Astrocyte (in vitro differentiated cells and primary cell): ENCODE measurements at places on chromosomes 2 and 18. TPM values are rescaled to one million over a fixed set of nuclear protein-coding genes. Genes with fewer than 3 reads are reported as not detected.

Gene IL1R1
- 6.9 and 7.5 TPM in 2 replicates for total RNA-seq

GRCh38 chr2:168732100-168732499, 70.3 kb upstream of the NOSTRIN start:
- H3K4me3 ChIP-seq: no peak overlapping the region
- no peak for DNase-seq
- H3K4me1 ChIP-seq: peaks cover 12% of the 10 kb centered on the region

GRCh38 chr2:33307659-33308270, 168.7 kb upstream of the RASGRP3 start:
- H3K27ac ChIP-seq: no peak overlapping the region
- no peaks in the 10 kb centered on the region for H3K27me3 ChIP-seq
- peaks cover 18% of the 10 kb centered on the region for H3K36me3 ChIP-seq
- no peak for DNase-seq

DNA sequence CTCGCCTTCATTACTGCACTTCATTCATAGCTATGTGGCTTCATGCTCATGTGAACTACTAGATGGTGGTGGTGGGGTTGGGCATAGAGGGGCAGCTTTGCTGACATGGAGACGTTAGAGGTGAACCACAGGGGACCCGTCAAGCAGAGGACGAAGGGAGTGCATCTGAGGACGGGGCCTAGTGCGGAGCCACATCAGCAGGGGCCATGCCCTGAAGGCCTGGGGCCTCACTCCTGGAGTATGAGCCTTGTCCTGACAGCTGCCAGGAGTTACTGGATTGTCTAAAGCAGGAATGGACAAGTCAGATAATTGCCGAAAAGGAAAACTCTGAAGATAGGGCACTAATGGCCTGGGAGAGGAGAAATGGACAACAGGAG, 36.4 kb downstream of the KCNF1 start:
- H3K27ac ChIP-seq: no peak overlapping the region
- peaks cover 11% of the 10 kb centered on the region for H3K4me1 ChIP-seq
- H3K4me3 ChIP-seq: no peak overlapping the region
- no peaks in the 10 kb centered on the region for H3K36me3 ChIP-seq

GRCh38 chr2:134706587-134707329, 12.0 kb downstream of the TMEM163 start:
- H3K4me1 ChIP-seq: peaks cover 12% of the 10 kb centered on the region
- no peak overlapping the region for H3K27ac ChIP-seq
- no peaks in the 10 kb centered on the region for H3K36me3 ChIP-seq
- no peak overlapping the region for H3K4me3 ChIP-seq

DNA sequence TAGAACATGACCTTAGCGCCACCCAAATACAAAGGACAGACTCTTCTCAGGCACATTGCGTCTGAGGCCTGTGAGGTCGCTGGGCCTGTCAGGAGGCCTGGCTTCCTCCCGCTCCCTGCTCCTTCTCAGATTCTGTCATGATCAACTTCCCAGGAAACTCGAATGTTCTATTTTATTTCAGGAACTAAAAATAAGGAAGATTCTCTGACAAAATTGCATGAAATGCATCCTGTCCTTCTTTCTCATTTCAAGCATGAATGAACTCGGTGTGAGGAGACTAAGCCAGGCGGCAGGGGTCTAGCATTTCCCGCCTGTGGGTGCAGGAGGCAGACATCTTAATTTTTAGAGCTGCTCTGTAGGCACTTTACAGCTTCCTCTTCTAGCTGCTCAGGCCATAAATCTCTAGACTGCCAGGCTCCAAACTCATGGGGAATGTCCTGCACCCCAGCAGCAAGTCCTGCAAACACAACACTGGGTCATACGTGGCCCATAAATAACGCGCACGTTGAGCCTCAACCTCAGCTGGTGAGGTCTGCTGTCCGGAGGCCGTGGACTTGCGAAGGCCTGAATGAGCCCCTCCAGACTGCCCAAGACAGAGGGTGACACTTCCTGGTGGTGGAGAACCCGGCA, 109.7 kb upstream of the ZNF236 start:
- no peaks in the 10 kb centered on the region for H3K27me3 ChIP-seq
- DNase-seq: no peak
- H3K4me1 ChIP-seq: no peaks in the 10 kb centered on the region
- no peak overlapping the region for H3K4me3 ChIP-seq

DNA sequence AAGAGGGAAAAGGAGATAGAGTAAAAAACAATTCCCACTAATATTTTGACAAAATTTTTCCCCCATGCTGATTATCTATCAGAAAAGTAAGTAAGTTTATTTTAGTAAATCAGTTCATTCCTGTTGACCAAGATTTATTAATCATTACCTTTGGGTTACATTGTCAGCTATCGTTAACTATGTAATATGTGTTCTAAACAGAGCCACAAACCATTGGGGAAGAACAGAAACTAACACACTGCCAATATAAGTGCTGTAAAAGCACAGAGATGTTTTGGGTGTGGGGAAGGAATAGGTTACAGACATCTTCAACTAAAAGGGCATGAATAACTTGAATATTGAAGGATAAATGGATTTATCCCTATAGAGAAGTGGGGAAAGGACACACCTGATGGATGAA, 42.5 kb upstream of the ACADL start:
- H3K36me3 ChIP-seq: no peaks in the 10 kb centered on the region
- H3K27ac ChIP-seq: no peak overlapping the region
- H3K4me1 ChIP-seq: no peaks in the 10 kb centered on the region
- no peak for DNase-seq
- no peak overlapping the region for H3K4me3 ChIP-seq
- H3K27me3 ChIP-seq: no peaks in the 10 kb centered on the region

Gene NRP2
- 68.5 and 76.7 TPM in 2 replicates for total RNA-seq

Gene OR6B2
- not detected in 2 replicates for total RNA-seq

GRCh38 chr2:60961457-60961856, 56.1 kb upstream of the PEX13 start:
- H3K4me1 ChIP-seq: peaks cover 8% of the 10 kb centered on the region
- H3K36me3 ChIP-seq: no peaks in the 10 kb centered on the region
- DNase-seq: peak; percentile 26
- no peak overlapping the region for H3K27ac ChIP-seq
- H3K4me3 ChIP-seq: no peak overlapping the region

- H3K4me3 ChIP-seq: no peak overlapping the region
- peak; percentile 89 for DNase-seq
- no peaks in the 10 kb centered on the region for H3K4me1 ChIP-seq
- H3K36me3 ChIP-seq: no peaks in the 10 kb centered on the region
- H3K27me3 ChIP-seq: no peaks in the 10 kb centered on the region
- H3K27ac ChIP-seq: peak overlapping the region; percentile 30
These were observed 29.6 kb downstream of the ARL4C start for GRCh38 chr2:234467289-234467688.

Gene MROH2A
- total RNA-seq: not detected in 2 replicates

Gene STEAP3
- total RNA-seq: 38.8 and 43.1 TPM in 2 replicates

Gene ADAM23
- total RNA-seq: 11.0 and 13.9 TPM in 2 replicates

DNA sequence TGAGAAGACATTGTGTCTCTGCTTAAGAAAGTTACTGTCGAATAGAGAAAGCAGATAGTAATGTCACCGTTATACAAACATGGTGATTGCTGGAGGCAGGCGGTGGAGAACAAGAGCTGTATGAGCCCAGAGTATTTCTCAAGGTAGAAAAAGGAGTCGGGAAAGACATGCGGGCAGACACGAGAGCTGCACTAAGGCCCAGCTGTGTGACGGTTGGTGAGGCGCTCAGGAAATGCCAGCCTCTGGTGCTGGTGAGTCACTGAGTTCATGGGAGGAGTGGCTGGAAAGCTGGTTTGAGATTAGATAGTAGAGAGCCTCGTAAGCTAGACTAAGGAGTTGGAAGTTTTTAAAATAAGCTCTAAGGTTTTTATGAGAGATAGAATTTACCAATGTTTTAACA, 390.9 kb upstream of the TRIB2 start:
- no peaks in the 10 kb centered on the region for H3K27me3 ChIP-seq
- DNase-seq: peak; percentile 76
- H3K4me1 ChIP-seq: peaks cover 23% of the 10 kb centered on the region
- H3K36me3 ChIP-seq: no peaks in the 10 kb centered on the region
- no peak overlapping the region for H3K27ac ChIP-seq

Gene POTEC
- total RNA-seq: not detected in 2 replicates

GRCh38 chr2:215431290-215431689, 4.6 kb downstream of the FN1 start:
- H3K4me1 ChIP-seq: peaks cover 18% of the 10 kb centered on the region

Gene TEX44
- total RNA-seq: not detected in 2 replicates

DNA sequence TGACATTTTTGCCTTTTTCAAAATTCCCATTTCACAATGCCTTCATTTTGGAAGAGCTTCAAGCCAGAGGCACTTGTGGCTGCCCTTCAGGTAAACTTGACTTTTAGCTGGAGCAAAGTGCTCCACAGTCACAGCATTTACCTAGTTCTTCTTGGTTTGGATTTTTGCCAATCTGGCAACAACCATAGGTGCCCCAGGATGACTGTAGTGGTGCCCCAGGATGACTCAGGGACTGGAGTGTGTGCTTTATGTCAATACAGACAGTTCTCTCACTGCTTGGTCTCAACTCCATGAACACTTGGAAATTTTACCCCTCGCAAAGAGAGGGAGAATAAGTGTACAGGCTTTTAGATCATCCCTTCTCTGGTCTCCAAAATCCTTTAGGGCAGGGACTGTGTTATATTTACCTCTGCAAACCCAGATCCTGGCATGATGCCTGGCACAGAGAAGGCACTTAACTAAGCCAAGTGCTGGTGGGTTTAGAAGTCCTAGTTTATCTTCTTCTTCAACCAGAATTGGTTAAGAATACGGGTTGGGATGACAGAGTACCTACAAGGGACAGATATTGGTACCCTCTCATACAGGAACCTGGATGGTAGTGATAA, 15.3 kb upstream of the PTPN4 start:
- H3K4me3 ChIP-seq: no peak overlapping the region
- no peaks in the 10 kb centered on the region for H3K36me3 ChIP-seq
- peaks cover 17% of the 10 kb centered on the region for H3K4me1 ChIP-seq
- peaks cover 3% of the 10 kb centered on the region for H3K27me3 ChIP-seq
- H3K27ac ChIP-seq: no peak overlapping the region

Gene NDC80
- total RNA-seq: 1.9 and 3.5 TPM in 2 replicates

GRCh38 chr2:114122930-114123329, 233.0 kb downstream of the ACTR3 start:
- no peaks in the 10 kb centered on the region for H3K36me3 ChIP-seq
- no peaks in the 10 kb centered on the region for H3K27me3 ChIP-seq
- DNase-seq: no peak
- no peak overlapping the region for H3K4me3 ChIP-seq
- no peak overlapping the region for H3K27ac ChIP-seq

- DNase-seq: no peak
- no peaks in the 10 kb centered on the region for H3K27me3 ChIP-seq
- H3K36me3 ChIP-seq: no peaks in the 10 kb centered on the region
- no peaks in the 10 kb centered on the region for H3K4me1 ChIP-seq
- H3K27ac ChIP-seq: no peak overlapping the region
These were observed 64.3 kb downstream of the ARHGEF4 start for GRCh38 chr2:130901061-130901460.

GRCh38 chr2:134783912-134784311, 54.5 kb upstream of the ACMSD start:
- H3K36me3 ChIP-seq: no peaks in the 10 kb centered on the region
- no peaks in the 10 kb centered on the region for H3K4me1 ChIP-seq
- H3K27me3 ChIP-seq: no peaks in the 10 kb centered on the region
- H3K4me3 ChIP-seq: no peak overlapping the region
- DNase-seq: no peak

- H3K4me1 ChIP-seq: peaks cover 32% of the 10 kb centered on the region
- H3K4me3 ChIP-seq: no peak overlapping the region
- no peak for DNase-seq
These were observed 22.4 kb downstream of the ZNF532 start for GRCh38 chr18:58886864-58887612.

DNA sequence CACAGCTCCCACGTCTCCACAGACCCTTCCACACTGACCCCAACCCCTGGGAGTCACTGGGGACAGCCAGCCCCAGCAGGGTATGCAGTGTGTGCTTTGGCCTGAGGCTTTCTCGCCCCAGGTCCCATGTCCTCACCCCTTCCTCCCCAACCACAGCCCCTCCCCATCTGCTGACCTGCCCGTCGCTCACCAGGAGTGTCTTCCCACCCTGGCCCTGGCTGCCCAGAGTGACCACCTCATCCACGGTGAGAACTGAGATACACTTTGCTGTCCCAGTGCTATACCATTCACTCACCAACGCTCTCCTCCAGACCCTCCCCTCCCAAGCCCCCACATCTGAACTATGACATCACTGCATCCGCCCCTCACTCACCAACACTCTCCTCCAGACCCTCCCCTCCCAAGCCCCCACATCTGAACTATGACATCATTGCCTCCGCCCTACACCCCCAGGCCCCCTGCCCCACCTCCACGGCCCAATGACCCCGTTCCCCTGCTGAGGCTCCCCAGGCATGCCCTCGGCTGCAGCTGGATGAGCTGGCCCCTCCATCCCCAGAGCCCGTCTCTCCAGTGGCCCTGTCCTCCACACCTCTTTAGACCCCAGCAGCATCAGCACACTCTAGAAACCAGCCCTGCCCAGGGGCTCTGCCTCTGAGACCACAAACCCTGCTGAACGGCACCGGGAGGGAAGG, 55.2 kb downstream of the ANKMY1 start:
- H3K27ac ChIP-seq: no peak overlapping the region
- no peaks in the 10 kb centered on the region for H3K4me1 ChIP-seq
- H3K36me3 ChIP-seq: no peaks in the 10 kb centered on the region
- no peak for DNase-seq
- no peaks in the 10 kb centered on the region for H3K27me3 ChIP-seq
- no peak overlapping the region for H3K4me3 ChIP-seq

Gene NR4A2
- total RNA-seq: 1.2 and 1.3 TPM in 2 replicates

DNA sequence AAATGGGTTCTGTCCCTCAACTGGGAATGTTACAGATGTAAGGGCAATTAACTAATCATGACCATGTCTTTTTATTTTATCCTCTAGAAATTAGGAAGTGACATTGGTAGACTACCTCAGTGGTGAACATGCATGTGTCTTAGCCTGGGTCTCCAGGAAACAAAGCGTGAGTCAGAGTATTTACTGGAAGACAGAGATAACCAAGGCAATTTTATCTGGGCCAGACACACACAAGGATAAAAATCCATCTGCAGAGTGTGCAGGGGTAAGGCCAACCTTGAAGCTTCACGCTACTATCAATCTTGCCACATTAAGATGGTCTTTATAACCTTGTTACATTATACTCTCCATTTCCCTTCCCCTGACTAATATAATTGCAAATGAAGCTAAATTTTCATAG, 487.5 kb downstream of the SUCLG1 start:
- no peaks in the 10 kb centered on the region for H3K27me3 ChIP-seq
- no peak overlapping the region for H3K4me3 ChIP-seq
- no peaks in the 10 kb centered on the region for H3K4me1 ChIP-seq
- no peaks in the 10 kb centered on the region for H3K36me3 ChIP-seq
- H3K27ac ChIP-seq: no peak overlapping the region
- DNase-seq: no peak

Gene GPD2
- 27.5 and 29.0 TPM in 2 replicates for total RNA-seq

Gene DSG2
- total RNA-seq: 154 and 168 TPM in 2 replicates

- DNase-seq: peak; percentile 29
- H3K27ac ChIP-seq: no peak overlapping the region
- H3K27me3 ChIP-seq: peaks cover 3% of the 10 kb centered on the region
These were observed 80.5 kb upstream of the KIF5C start for GRCh38 chr2:148794558-148794957.

DNA sequence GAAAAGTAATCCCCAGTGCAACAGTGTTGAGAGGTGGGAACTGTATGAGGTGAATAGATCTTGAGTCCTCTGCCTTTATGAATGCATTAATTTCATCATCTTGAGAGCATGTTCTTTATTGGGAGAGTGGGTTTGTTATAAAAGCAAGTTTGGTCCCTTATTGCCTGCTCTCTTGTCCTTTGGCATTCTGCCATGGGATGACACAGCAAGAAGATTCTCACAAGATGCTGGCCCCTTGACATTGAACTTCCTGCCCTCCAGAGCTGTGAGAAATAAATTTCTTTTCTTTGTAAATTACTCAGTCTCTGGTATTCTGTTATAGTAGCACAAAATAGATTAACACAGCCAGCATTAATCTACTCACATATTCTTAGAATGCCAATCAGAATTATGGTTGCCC, 108.6 kb downstream of the EHBP1 start:
- no peak overlapping the region for H3K4me3 ChIP-seq
- no peaks in the 10 kb centered on the region for H3K36me3 ChIP-seq
- H3K4me1 ChIP-seq: peaks cover 5% of the 10 kb centered on the region
- no peaks in the 10 kb centered on the region for H3K27me3 ChIP-seq
